Mucosa of gallbladder (tissue), 1 donor: ENCODE measurements at places on chromosomes 4 and X.
A peak's percentile ranks its signal among the peaks of the same experiment; 100 is the strongest.

- no peak for DNase-seq
Measured at GRCh38 chr4:124483048-124483906, 229.3 kb downstream of the ANKRD50 start.

GRCh38 chr4:54077812-54078211 lies 13.4 kb upstream of the CHIC2 start:
- no peak for DNase-seq

DNA sequence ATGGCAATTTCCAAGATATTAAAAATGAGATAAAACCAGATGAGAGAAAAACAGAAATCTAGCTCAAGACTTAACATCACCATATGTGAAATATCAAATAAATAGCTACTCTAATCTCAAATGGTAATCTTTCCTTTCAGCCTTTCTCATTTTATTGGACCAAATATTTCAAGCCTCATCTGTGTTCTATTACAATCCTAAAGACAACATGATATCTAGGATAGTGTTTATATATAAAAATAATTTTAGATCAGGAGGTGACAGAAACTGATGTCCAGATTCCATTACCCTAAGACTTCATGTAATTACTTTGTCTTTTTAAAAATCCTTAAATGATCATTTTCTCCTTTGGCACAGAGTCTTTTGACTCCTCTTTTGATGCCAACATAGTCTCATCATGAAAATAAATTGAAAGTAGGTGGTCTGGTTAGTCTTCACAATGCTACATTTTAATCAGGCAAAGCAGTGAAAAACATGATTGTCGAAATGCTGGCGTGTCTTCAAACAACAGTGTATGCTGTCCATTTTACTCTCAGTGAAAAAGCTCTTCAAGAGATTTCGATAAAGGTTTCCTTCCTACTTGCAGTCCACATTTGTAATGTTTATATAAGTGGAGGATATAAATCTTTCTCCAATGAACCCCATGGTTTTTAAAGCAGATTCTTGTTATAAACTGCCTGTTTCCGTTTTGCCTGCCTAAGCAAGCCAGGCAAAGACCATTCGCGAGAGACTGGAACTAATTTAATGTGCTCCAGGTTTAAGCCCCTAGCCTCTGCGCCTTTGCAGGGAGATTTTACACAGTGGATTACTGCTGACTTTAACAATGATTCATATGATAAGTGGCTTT lies 169.8 kb downstream of the SCFD2 start:
- no peak for DNase-seq

GRCh38 chr4:60992037-60992436 lies 208.1 kb upstream of the ADGRL3 start:
- no peak for DNase-seq

DNA sequence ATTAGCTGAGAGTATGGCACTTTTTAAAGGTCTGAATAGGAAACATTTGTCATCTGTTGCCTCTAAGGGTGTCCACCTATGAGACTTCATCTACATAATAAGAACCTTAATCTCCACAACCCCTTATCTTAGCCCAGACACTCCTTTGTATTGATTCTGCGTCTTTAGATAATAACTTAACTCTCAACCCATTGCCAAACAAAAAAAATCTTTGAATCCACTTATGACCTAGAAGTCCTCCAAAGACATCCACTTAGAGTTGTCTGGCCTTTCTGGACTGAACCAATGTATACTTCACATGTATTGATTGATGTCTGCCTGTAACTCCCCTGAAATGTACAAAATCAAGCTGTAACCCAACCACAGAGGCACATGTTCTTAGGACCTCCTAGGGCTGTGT lies 66.0 kb upstream of the CHRNA9 start:
- no peak for DNase-seq

- DNase-seq, result no peak
Measured at GRCh38 chr4:4512282-4512681, 29.6 kb downstream of the STX18 start.

- DNase-seq, result no peak
Measured at GRCh38 chr4:118826723-118827444, 9.0 kb downstream of the SEC24D start.

DNA sequence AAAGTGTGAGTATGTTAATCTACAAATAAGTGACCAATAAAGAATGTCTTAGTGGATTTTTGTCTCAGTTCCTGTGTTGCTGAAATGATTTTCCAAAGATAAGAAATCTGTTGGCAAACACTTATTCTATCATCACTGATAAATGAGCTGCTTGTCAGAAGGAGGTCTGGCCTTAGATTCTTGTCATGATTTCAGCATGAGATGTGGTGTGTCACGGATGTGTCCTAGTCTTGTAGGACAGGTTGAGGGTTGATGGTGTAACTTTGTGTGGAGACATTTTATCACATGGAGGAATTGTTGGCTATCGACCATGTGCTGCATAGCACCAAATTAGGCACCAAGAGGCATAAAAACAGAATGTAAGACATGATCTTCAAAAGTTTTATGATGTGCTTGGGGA lies 31.8 kb upstream of the LIMCH1 start:
- DNase-seq, result peak; percentile 47

- DNase-seq, result no peak
Measured at GRCh38 chr4:6263526-6264224, 6.0 kb upstream of the WFS1 start.

DNA sequence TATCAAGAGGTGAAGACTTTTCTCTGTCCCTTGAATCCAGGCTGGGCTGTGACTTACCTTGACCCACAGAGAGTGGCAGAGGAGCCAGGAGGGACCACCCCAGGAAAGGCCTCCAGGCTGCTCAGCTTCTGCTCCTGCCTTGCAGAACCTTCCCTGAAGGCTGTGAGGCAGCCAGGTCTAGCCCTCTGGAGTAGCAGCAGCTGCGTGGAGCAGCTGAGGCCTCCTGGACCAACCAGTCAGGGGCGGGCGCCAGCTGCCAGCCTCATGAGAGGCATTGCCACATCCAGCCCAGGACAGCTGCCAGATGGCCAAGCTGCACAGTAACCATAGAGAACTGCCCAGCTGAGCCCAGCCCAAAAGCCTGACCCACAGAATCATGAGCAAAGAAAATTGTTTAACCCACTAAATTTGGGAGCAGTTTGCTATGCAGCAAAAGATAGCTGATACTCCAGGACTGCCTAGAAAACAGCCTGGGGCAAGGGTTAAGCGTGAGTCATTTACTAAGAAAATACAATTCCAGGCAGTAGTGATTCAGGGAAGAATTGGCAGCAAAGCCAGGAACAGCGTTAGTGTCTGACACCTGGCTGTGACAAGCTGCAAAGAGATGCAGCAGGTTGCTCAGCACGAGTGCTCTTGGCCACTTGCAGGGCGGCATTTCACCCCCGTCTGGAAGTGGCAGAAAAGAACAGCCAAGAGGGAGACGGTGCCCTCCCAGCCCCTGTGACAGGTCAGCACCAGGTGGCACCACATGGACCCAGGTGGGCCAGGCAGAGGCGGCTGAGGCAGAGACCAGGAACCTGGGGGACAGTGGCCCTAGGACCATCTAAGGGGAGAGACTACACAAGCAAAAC lies 14.7 kb upstream of the PDE6B start:
- peak; percentile 53 for DNase-seq

DNA sequence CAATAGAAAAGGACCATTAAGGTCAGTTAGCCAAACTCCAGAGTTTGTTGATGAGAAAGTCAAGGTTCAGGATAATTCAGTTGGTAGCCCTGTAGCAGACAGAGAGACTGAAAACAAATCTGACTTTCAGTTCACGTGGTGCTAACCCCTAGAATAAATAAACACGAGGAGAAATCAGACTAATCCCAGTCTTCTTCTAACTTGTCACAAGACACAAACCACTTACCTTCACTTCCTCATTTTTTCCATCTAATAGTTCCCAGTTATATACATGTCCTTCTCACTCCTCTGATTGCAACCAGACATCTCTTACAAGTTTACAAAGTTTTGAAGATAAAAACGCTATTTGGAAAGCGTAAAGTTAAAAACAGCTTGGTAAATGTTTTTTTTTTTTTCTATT lies 7.7 kb downstream of the TLR7 start:
- DNase-seq, result no peak

DNA sequence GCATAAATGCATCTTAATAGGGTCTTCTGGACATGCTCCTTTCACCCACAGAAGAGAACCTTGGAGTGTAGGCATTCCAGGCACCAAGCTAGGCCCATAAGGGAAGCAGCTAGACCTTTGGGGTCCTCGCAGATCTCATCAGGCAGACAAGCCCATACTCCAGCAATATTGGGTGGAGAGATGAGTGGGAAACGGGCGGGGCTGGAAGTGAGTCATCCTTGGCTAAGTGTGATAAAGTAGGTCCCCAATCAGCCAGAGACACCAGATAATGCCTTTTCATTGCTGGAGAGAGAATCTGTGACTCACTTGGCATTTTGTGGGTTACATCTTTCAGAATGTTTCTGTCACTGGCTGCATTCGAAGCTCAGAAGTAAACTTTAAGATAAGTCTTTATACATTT lies 133.3 kb upstream of the MBNL3 start:
- no peak for DNase-seq

DNA sequence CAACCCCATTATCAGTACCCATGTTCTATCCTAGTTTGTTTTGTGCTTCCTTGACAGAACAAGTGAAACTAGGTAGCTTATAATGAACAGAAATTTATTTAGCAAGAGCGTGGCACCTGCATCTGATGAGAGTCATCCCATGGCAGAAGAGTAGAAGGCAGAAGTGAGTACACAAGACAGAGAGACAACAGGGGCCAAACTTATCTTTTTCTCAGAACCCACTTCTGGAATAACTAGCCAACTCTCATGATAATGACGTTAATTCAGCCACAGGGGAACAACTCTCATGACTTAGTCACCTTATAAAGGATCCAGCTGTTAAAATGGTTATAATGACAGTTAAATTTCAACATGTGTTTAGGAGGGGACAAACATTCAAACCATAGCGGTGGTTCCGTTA lies 644.9 kb downstream of the TECRL start:
- DNase-seq, result no peak

- DNase-seq, result no peak
Measured at GRCh38 chrX:10039821-10040793, 72.9 kb downstream of the CLDN34 start.

GRCh38 chr4:24965627-24966026 lies 52.8 kb upstream of the CCDC149 start:
- DNase-seq, result no peak

GRCh38 chrX:134529481-134529880 lies 69.5 kb downstream of the HPRT1 start:
- no peak for DNase-seq

- DNase-seq, result no peak
Measured at GRCh38 chr4:163665521-163666331, 171.2 kb downstream of the TMA16 start.

DNA sequence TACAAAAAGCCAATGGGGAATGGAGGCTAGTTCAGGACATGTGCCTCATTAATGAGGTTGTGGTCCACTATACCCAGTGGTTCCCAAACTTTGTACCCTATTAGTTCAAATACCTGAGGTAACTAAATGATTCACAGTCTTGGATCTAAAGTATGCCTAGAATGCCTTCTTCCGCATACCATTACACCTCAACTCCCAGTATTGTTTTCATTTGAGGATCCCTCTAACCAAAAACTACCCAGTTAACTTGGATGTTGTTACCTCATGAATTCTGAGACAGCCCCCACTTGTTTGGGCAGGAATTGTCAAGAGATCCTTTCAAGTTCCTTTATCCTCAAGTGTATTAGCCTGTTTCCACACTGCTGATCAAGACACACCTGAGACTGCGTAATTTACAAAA lies 439.2 kb downstream of the PCDH10 start:
- no peak for DNase-seq

- no peak for DNase-seq
Measured at GRCh38 chr4:62328526-62328925, 1128.4 kb downstream of the ADGRL3 start.

- no peak for DNase-seq
Measured at GRCh38 chr4:66331761-66332160, 661.5 kb upstream of the EPHA5 start.

DNA sequence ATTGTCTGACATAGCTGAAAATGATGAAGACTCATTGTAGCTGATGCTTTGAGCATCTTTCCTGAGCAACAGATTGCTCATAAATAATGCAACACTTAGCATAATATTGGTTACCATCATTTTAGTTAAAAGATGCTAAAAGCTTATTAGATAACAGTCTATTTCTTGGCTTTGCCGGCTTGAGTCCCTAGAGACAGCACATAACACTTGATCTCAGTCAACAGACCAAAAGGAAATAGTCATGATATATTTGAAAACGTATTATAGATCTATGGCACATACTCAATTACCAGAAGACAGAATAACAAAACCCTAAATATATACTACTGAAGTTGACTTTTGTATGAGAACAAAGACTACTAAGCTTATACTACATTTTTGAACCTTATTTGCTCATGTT lies 846.7 kb upstream of the EPHA5 start:
- DNase-seq, result no peak

- no peak for DNase-seq
Measured at GRCh38 chr4:106065018-106065417, 169.7 kb downstream of the NPNT start.

GRCh38 chrX:153598541-153599191 lies at the start of gene CCNQ:
TSS of gene CCNQ (minus strand) at chrX:153599139. CDS start at chrX:153599073, 66 bp downstream.
- no peak for DNase-seq
